ENCODE measurements at places on chromosomes 13 and 19.

DNA sequence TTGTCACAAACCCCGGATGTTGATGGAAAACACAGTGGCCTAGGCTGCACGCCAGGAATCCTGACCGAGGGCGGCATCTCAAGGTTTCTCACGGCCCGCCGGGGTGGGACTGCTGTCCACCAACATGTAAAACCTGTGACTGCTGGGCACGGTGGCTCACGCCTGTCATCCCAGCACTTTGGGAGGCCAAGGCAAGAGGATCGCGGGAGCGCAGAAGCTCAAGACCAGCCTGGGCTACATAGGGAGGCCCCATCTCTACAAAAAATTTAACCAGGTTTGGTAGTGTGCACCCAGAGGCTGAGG lies 11.2 kb downstream of the PLIN4 start:
- DNase-seq, result no peak

GRCh38 chr13:80211566-80211965 lies 129.4 kb downstream of the SPRY2 start:
- DNase-seq, result no peak

- DNase-seq, result no peak
These were observed 42.1 kb downstream of the COG3 start for GRCh38 chr13:45506811-45507210.

GRCh38 chr13:109694972-109695371 lies 91.4 kb downstream of the IRS2 start:
- no peak for DNase-seq

- DNase-seq, result no peak
These were observed 13.1 kb upstream of the MZF1 start for GRCh38 chr19:58586133-58586765.

- DNase-seq, result no peak
These were observed 423 bp downstream of the KLK8 start for GRCh38 chr19:51000981-51001380.

- DNase-seq, result no peak
These were observed 534.1 kb downstream of the PCDH17 start for GRCh38 chr13:58165617-58166016.
